Stimulated activated CD4-positive, alpha-beta T cell treated with anti-CD3 and anti-CD28 coated beads, Interleukin-1b, Interleukin-23, amount 100 ng/mL, for 4 hours (primary cell): ENCODE measurements at places on chromosomes 11 and 22.

DNA sequence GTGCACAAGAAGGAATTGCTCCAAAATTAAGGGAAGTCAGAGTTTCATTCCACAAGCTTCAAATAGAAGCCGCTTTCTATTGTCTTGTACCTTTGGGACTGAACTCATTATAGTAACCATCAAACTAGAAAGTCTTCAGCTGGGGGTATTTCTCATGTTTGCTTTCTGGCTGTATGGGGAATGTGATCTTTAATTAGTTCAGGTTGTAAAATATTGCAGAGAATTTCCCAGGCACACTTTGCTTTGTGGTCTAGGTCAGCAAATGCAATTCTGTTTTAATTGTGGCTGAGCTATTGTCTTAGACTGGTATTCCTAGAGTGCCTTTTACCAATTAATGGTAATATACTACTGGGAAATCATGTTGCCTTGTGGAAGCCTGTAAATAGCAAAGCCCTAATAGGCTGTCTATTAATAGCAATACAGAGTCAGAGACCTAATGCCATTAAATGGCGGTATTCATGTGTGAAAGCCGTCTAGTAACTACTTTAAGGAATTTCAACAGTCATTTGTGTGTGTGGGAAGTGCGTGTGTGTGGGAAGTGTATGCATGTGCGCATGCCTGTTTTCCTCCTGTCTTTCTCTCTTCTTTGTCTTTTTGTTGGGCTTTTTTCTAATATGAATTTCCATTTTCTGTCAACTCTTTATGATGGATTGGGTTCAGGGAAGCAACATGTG, 276.6 kb downstream of the FAT3 start:
- no peak for DNase-seq

GRCh38 chr11:62682518-62682917, 3.6 kb upstream of the UBXN1 start:
- DNase-seq, result no peak

GRCh38 chr11:60390419-60390818, 5.8 kb upstream of the MS4A14 start:
- DNase-seq, result no peak

GRCh38 chr11:108085672-108086071, 35.7 kb upstream of the ACAT1 start:
- DNase-seq, result no peak

DNA sequence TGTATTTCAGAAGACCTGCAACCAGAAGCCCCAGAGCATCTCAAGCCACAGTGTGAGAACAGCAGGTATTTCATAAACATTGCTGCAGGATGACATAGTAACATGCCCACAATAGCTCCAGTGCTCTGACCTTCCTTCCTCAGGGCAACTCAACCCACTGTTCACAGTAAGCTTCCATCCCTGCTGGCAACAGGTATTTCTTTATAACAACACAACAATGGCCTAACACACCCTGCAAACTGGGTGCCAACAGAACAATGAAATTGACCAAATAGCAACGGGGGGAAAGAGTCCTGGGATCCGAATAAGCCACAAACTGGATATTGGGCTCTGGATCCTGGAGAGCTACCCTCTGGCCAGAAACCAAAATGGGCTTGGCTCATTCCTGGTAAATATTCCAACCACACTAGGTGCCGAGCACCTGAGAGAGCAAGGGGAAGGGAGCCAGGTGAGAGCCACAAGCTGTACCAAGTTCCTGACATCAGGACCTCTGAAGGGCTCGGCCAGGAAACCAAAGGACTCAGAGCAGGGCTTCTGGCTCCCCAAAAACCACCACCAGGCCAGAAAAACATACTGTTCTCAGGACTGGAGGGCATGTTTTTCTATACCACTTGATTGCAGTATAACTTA, 99.5 kb downstream of the MICAL3 start:
- DNase-seq, result no peak

GRCh38 chr22:32083000-32083399, 39.9 kb downstream of the SLC5A1 start:
- DNase-seq, result no peak

GRCh38 chr11:115496892-115497291, 7.3 kb downstream of the CADM1 start:
- no peak for DNase-seq

DNA sequence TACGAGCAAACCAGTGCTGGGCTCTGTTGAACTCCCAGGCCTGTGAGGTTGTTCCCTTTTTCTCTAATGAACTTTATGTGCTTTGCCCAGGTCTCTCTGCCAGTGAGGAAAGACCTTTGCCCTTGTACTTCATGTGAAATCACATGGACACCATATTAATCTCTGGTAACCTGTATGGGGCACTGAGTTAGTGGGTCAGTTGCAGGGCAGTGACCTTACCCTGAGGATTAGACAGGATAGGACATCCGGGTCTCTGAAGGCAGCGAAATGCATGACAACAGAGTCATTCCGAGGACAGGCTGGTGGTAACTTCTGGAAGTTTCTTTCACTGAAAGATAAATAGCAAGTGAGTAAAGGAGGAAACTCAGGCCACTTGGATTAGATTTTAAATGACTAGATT, 93.7 kb downstream of the ZBTB16 start:
- DNase-seq, result no peak

DNA sequence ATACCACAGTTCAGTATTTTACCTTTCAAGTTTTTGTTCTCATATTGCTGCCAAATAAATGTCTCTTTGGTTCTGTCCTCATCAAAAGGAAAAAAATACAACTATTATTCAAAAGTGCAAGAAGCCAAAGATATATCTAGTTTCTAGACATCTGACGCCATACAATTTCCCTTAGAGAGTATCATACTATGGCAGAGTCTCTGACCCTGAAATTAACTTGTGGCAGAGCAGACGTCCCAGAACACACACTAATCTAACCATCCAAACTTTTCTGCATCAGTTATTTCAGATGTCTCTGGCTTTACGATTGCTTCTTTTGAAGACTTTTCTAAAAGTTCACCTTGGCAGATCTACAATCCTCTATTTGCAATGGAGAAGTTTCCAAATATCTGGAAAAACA, 2.7 kb downstream of the OR51T1 start:
- DNase-seq, result no peak

- peak; percentile 42 for DNase-seq
These were observed 33.4 kb downstream of the GDPD5 start for GRCh38 chr11:75492181-75492820.

DNA sequence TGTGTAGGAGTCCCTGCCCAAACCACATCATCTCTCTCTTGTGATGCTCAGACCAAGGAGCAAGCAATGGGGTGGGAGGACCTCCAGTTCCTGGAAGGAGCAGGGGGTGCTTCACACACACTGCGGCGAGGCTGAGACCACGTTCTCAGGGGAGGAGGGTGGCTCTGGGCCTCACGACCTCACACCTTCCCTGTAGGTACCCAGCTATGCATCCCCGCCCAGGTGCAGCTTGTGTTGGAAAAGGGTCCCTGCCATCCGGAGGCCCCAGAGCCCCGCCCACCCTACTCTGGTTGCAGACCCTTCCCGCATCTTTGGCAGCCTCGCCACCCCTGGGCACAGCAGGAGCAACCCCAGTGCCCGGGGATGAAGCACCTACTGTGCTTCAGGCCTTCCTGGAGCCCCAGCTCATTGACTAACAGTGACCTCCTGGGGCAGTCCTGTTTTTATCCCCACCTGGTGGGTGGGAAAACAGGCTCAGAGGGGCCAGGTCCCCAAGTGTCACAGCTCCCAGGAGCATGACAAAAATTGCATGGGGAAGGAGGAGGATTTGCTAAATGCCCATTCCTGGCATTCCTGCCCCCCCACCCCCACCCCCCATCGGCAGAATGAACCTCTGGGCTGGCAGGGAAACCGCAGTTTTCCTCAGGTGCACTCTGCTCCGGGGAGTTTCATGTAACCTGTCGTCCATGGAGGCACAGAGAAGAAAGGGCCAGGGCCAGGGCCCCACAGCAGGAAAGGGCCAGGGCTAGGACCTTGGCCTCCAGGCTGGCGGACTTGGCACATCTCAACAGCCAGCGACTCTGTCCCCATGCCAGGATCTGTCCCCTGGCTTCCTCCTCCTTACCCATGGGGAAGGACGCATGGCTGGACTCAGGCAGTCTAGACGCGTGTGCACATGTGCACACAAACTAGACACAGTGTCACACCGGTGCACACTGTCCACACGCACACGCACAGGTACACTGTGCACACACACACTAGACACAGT, 81.0 kb downstream of the IGLL1 start:
- no peak for DNase-seq

- no peak for DNase-seq
These were observed 12.2 kb downstream of the ZNF74 start for GRCh38 chr22:20405931-20406685.

GRCh38 chr11:62953811-62954210, 31.0 kb downstream of the SLC22A6 start:
- DNase-seq, result no peak

GRCh38 chr11:31437742-31438435, 68.2 kb downstream of the DNAJC24 start:
- DNase-seq, result no peak

- DNase-seq, result no peak
These were observed 54.9 kb upstream of the HTATIP2 start for GRCh38 chr11:20308601-20309000.

DNA sequence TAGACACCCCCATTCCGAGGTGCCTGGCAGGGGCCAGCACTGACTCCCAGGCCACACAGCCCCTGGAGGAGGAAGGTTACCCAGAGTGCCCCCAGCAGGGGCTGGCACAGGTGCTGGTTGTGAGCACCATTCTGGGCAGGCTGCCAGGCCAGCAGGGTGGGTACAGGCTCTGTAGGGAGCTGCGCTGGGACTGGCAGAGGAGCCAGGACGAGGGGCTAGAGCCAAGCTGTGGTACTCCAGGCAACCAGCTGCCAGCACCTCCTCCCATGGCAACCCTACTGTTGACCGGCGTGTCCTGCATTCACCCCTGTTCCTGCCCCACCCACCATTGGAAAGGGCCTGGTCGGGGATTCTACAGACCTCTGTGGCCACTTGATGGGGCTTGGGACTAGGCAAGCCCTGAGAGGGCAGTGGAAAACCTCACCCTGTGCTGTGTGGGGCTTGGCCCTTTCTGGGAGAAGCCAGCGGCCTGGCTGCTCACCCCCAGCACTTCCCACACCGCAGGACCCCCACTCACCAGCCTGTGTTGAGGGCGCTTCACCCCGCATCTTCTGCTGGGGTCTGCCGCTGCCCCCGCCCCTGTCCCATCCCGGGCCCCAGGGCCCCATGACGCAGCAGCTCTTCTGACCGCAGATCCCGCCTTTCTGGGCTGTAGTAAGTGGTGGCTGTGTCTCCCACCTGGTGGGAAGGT, 1.9 kb downstream of the CLDN5 start:
- no peak for DNase-seq

DNA sequence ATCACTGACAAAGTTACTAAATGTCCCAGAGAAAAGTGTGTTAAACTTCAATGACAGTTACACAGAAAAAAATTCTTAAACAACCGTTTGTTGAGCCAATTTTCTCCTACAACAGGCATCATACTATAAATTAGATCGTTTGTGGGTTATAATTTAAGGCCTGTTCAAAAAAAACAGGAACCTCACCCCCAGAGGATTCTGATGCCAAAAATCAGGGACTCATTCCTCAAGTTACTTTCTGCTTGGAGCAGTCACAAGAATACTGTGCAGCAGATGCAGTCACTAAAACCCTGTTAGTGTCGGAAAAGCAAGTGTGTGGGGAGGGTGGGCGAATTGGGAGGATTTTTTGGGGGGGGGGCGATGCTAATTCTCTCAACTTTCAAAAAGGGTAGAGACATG, 657 bp downstream of the CWC15 start:
- DNase-seq, result no peak

DNA sequence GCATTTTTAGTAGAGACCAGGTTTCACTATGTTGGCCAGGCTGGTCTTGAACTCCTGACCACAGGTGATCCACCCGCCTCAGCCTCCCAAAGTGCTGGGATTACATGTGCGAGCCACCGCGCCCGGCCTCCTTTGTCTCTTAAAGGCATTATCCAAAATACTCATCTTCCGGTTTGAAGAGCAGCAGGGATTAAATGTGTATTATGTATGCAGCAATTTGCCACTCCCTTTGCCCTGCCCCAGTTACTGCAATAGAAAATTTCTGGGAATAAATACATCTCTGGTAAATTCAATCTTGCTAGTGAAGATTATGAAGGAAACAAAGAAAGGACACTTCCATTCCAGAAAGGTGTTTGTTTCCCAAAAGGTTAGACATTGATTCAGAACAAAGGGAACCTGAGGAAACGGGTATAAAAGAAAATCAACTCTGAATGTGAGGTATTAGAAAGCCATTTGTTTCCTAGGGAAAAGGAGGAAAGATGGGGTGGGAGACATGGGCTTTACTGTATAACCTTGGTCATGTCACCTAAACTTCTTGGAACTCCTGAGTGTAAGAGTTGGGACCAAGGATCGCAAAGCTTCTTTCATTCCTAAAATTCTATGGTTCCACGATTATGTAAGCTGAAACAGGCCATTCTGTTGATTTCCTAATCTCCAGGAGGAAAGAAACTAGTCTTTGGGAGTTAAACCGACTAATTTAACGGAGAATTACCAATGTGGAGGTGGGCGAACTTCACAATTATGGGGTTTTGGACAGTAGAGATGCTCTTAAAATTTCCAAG, 959 bp upstream of the HIPK3 start:
- DNase-seq, result no peak

GRCh38 chr22:41699264-41700107, at the start of gene MEI1:
MEI1 (plus strand) TSS chr22:41699503; CDS start chr22:41699539, 36 bp downstream.
- peak; percentile 90 for DNase-seq

DNA sequence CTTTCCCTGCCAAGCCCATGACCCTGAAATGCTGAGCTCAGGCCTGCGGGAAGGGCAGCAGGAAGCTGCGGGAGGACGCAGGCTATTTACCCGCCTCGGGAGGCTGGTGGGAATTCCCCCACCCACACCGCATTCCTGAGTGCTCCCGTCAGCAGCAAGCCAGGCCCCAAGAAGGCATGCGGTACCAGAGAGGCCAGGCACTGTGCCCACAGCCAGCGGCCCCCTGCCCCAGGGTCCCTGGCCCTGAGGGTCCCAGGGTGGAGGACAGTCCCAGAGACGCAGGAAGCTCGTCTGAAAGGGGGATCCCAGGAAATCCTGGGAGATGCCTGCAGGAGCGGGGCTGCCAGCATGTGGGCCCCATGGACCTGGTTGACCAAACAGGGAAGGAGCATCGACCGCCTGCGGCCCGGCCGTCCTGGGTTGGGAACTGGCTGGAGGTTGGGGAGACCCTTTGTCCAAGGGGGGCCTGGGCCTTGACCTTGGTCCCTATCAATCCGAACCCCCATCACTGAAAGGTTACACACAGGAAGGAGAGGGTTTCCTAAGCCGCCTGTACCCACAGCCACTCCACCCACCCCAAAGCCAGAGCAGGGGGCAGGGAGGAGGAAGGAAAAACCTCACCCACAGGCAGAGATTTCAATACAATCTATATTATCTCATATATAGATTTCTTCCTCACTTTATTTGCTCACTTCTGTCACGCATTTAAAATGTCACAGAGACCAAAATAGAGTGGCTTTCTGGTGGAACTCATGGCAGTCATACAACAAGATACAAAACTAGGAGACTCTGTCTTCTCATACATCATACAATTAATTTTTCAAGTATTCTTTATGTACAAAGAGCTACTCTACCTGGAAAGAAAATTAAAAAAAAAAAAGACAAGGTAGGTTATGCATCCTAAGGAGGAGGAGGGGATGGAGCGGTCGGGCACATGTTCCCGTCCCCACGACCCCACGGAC, 17.1 kb downstream of the MAFF start:
- DNase-seq, result no peak
